ENCODE measurements at places on chromosomes 2 and 18.

- DNase-seq = no peak
Observed at GRCh38 chr2:191636586-191636985, 41.4 kb upstream of the NABP1 start.

DNA sequence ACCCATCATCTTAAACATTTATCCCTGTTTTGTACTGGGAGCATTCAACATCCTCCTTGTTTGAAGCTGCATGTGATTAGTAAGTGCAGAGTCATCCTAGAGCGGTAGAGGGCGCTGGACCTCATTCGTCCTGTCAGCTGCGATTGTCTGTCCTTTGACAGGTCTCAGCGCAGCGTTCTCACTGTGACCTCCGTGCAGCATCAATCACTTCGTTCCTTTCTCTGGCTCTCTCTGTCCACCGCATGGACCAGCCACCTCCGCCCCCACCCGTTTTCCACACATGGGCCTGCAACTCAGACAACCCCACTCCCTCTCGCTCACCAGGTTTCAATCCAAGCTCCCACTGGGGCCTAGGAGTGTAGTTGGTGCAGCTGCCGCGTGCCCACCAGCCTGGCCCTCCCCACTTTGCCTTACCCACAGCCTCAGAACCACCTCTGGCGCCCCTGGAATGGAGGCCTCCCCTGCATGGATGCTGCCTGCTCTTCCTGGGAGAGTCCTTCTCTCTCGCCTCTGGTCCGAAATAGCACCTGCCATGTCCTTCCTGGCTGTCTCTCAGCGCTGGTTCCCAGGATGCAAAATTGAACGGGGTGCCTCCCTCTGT lies 90.5 kb downstream of the NDUFA10 start:
- no peak for DNase-seq

- no peak for DNase-seq
Observed at GRCh38 chr2:3193443-3194330, 183.9 kb downstream of the EIPR1 start.

GRCh38 chr18:45339810-45340550 lies 275.3 kb upstream of the SLC14A2 start:
- DNase-seq = no peak

GRCh38 chr18:45645610-45646009 lies 30.3 kb downstream of the SLC14A2 start:
- DNase-seq = no peak

DNA sequence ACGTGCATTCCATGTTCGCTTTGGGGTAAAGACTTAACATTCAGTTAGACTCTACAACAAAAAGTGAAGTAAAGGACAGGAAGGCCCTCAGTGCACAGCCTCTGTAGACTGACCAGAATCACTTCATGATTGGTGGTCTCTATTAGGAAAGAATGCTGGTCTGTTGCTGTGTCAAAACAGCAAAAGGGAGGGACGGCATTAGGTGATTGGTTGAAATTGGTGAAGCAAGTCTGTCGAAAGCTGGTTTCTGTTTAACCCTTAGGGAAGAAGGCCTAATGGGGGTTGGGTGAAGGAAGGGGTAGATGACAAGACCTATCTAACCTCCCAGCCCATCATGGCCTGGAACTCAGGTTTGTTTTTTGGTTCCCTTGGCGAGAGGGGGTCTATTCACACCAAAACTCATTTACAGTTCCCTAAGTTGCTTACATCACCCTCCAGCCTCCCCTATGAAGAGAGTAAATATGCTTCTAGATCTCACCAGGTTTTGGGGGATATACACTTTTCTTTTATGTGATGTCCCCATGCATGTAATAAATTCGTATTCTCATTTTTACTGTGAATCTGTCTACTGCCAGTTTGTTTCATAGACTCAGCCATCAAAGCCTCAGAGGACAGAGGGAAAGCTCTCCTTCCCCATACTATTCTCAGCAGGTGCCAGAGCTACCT lies 65.6 kb downstream of the TMEM17 start:
- DNase-seq = no peak

- DNase-seq = no peak
Observed at GRCh38 chr2:175621821-175622220, 380.2 kb downstream of the LNPK start.

DNA sequence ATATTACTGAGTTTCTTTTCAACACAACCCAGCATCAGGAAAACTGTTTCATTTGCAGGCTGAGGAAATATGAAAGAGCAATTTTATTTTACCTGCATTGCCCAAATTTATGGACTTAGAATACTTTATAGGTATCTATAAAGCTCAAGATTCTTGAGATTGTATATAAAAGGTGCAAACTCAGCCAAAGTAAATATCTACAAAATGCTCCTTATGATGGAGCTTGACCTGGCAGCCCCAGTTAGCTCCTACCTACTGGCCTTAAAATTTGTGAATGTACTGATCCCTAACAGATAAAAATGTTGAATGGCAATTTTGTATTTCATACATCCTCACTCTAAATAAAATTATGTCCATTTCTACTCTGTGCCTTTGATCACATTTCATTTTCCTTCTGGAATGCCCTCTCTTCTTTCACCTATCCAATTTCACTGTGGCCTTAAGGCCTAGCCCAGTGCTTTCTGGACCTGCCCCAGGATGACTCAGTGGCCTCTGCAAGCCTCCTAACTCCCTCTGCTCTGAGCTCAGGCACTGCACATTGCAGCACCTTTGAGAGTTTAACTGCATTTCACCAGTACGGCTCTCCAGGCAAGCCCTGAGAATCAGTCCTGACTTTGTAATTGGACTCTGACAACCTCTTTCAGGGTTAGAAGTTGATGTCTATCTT lies 125.9 kb downstream of the ANTXR1 start:
- DNase-seq = no peak

GRCh38 chr2:68564426-68564825 lies 79.0 kb upstream of the PROKR1 start:
- DNase-seq = no peak

GRCh38 chr2:113978524-113979190 lies 88.8 kb downstream of the ACTR3 start:
- DNase-seq = no peak

DNA sequence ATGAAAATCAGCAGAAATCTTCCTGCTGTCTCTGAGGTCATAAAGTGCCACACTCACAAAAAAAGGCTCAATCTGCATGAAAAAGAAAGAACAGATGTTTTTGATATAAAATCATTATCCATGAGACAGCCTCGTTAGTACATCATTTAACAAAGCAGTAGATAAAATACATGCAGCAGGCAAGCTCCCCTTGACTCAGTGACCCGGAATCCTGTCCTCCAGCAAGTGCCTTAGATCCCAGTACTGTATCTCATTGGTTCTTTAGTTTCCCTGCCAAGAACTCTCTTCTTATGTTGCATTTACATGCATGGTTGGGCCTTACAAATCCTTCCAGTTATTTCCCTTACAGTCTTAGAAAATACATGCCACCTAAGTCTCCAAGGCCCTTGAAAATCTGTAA lies 148.9 kb upstream of the CCDC195 start:
- DNase-seq = no peak

DNA sequence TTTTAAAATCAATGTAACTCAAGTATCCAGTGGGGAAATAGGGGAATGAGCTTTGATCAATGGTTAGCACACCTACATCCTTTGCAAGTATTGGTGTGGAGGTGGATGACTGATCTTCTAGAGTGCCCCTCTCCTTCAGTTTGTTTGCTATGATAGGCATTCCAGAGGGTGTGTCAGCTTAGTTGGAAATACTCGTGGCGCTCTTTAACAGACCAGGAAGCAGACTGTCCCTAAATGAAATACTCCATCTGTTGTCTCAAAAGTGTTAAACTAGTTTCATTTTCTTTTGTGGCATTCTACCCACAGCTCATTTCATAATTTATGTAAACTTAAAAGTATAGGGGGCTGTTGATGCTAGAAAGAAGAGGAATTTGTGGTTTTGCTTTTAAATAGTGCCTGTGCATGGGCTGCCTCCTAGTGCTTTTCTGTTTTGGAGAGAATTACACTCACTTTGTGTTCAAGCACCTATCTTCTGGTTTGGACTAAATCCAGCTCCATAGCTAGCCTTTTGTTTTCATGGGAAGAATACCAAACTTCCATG lies 66.2 kb downstream of the STAT1 start:
- no peak for DNase-seq

GRCh38 chr2:240569998-240570530 lies 1.8 kb downstream of the RNPEPL1 start:
- DNase-seq = no peak

DNA sequence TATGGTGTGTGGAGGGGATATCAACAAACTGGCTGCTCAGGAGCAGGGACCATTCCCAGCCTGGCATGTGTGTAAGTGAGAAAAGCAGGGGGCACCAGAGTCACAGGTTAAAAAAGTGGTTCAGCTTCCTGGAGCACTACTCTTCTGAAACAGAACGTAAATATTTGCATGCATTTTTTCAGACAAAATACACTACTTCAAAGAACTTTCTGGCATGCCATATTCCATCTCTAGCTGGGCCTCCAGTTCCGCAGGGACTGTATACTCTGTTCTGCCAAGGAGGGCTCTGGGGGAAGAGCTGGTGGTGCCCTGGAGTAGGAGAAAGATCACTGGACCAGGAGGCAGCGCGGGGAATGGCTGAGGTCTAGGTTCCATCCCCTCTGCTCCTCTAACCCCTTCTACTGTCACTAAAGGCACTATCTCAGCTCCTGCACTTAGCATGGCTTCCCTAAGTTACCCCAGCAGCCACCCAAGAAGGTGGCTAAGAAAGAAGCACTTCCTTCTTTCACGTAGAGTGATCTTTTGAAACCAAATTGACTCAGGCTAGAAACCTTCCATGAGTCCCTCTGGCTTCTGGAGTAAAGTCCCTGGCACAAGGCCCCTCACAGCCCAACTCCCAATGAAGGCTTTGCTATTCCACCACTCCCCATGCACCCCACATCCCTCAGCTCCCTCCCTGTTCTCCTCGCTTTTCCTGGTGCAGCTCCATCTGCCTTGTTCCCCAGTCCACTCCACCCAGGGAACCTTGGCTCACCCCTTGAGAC lies 57.6 kb upstream of the CABLES1 start:
- no peak for DNase-seq

- no peak for DNase-seq
Observed at GRCh38 chr2:158174956-158175355, 73.3 kb downstream of the UPP2 start.

DNA sequence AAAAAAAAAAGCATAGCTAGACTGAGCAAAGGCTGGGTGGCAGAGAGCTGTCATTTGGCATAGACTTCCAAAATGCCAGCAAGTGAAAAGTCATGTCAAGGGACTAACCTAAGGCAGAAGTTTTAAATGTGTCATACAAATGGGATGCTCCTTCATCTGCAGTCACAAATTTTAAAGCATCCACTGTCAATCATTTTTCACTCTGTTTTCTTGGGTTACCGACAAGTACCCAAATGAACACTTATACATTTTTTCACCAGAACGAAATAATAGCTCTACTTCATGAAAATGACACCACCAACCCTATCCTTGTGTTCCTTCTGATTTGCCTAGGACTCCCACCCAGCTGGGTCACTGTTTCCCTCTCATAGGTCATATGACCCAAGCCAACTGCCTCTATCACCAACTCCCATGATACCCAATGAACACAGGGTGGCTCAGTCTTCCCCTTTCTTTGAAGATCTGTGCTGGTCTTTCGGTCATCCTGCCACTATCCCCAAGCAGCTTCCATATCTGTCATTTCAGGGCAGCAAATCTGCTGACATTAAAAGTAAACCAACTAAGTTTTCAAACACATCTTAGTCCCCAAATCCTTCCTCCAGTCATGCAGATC lies 21.5 kb downstream of the KLF7 start:
- no peak for DNase-seq
